CD4-positive, alpha-beta memory T cell (primary cell): ENCODE measurements at places on chromosomes 5 and 9.

DNA sequence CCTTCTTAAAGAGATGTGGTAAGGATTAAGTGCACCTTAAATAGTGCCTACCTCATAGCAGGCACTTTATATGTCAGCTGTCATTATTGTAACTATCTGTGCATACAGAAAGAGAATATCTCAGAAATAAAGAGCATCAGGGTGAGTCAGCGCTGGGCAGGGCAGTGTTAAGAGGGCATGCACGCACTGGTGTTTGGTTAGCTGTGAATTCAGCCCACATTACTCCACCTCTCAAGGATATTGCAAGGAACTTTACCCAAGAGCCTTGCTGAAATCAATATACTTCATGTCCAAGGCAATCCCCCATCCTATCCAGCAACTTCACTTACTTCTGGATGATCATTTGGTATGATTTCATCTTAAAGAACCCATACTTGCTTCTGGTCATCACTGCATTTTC is 300.9 kb downstream of the NTRK2 start:
- no peak for DNase-seq

DNA sequence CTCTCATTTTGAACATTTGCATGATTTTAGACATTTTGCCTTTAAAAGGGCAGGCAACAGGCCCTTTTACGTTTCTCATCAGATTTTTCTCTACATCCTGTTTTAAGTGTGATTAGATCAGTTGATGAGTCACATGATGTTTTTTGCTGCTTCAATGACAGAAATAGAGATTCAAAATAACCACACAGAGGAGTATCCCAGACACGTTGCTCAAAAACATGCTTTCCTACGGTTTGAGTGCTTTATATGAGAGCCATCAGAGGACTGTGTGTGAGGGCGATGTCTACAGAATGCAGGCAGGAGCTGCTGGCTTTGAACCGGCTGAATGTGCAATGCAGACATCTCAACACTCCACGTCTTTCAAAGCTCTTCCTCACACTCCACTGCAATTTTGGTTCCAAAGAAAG is 42.1 kb downstream of the OTULIN start:
- peak; percentile 73 for DNase-seq

DNA sequence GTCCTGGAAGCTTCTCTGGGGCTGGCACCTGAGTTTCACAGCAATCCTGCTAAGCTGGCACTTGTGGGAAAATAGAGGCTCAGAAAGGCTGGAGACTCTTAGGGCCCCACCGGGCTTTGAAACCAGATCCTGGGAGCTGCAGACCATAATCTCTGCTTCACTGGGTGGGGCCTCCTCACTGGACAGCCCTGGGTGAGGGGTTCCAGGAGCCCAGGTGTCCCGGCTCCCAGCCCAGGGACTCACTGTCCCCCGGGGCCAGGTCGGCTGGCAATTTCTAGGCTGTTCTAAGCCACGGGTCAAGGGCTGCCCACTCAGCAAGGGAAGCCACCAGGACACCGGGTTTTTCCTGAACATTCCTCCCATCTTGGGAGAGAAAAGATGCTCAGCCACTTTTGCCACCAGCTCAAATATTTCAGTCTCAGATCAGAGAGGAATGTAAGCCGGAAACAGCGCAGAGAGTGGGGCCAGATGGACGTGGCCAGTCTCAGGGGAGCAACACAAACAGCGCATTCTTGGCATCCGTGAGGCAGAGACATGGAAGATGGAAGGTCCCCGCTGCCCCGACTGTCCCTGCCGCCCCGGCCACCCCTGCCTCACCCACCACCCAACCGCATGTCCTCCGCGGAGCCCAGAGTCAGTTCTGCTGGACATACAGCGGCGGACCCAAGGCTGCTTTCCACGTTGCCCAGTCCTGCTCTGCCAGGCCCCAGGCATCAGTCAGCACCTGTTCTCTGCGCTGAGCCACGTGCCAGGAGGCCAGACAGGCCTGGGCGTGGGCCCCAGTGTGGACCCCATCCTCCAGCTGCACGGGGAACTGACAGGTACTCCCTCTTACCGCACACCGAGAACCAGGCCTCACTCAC is 72.6 kb downstream of the VAV2 start:
- DNase-seq: no peak

- DNase-seq: no peak
Observed at GRCh38 chr9:16043756-16044578, 491.1 kb downstream of the CCDC171 start.

- DNase-seq: no peak
Observed at GRCh38 chr5:7897014-7897600, 28.2 kb downstream of the MTRR start.
